Thoracic aorta (tissue), 2 donors: ENCODE measurements at places on chromosomes 2 and 18.

- no peak overlapping the region for H3K4me3 ChIP-seq
- H3K27ac ChIP-seq: no peak overlapping the region
- no peaks in the 10 kb centered on the region for H3K4me1 ChIP-seq
- no peak for DNase-seq
- H3K27me3 ChIP-seq: no peaks in the 10 kb centered on the region
- H3K36me3 ChIP-seq: no peaks in the 10 kb centered on the region
These were observed 58.1 kb downstream of the PAX3 start for GRCh38 chr2:222240676-222241049.

- no peaks in the 10 kb centered on the region for H3K4me1 ChIP-seq
- H3K4me3 ChIP-seq: no peak overlapping the region
- no peak overlapping the region for H3K27ac ChIP-seq
- DNase-seq: no peak
- no peaks in the 10 kb centered on the region for H3K27me3 ChIP-seq
These were observed 173.9 kb upstream of the ARL4C start for GRCh38 chr2:234670806-234671205.

- no peaks in the 10 kb centered on the region for H3K27me3 ChIP-seq
- no peaks in the 10 kb centered on the region for H3K36me3 ChIP-seq
- H3K4me3 ChIP-seq: no peak overlapping the region
- no peak for DNase-seq
- no peak overlapping the region for H3K27ac ChIP-seq
These were observed 6.7 kb downstream of the SETBP1 start for GRCh38 chr18:44687421-44687820.

DNA sequence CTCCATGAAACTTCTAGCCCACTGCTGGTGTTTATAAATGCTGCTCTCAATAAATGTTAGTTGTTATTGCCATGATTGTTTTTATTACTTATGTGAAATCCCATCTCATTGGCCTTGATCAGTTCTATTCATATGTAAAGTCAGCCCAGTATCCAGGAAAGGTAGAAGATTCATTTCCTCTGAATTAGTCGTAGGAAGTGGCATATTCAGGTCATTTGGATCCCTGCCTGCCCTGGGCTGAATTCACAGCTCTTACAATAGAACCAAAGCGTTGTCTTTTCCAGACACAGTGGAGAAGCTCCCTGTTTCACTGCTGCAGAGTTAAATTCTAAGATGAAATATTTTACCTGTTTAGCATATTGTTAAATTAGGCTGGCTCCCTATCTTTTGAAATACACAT is 70.3 kb downstream of the MAIP1 start:
- H3K4me1 ChIP-seq: no peaks in the 10 kb centered on the region
- no peak overlapping the region for H3K27ac ChIP-seq
- no peak for DNase-seq

DNA sequence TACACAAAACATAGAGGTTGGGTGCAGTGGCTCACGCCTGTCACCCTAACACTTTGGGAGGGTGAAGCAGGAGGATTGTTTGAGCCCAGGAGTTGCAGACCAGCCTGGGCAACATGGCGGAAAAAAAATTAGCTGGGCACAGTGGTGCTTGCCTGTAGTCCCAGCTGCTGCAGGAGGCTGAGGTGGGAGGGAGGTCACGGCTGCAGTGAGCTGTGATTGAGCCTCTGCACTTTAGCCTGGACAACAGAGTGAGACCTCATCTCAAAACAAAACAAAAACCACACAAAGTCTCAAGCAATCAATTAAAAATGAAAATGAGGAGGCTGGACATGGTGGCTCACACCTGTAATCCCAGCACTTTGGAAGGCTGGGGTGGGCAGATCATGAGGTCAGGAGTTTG is 4.9 kb downstream of the NOP58 start:
- no peak for DNase-seq
- no peak overlapping the region for H3K4me3 ChIP-seq
- no peaks in the 10 kb centered on the region for H3K27me3 ChIP-seq
- peaks cover 2% of the 10 kb centered on the region for H3K36me3 ChIP-seq

GRCh38 chr2:169910109-169910799 is 83.0 kb downstream of the UBR3 start:
- H3K27ac ChIP-seq: no peak overlapping the region
- peaks cover under 1% of the 10 kb centered on the region for H3K36me3 ChIP-seq
- H3K4me1 ChIP-seq: no peaks in the 10 kb centered on the region
- DNase-seq: no peak

DNA sequence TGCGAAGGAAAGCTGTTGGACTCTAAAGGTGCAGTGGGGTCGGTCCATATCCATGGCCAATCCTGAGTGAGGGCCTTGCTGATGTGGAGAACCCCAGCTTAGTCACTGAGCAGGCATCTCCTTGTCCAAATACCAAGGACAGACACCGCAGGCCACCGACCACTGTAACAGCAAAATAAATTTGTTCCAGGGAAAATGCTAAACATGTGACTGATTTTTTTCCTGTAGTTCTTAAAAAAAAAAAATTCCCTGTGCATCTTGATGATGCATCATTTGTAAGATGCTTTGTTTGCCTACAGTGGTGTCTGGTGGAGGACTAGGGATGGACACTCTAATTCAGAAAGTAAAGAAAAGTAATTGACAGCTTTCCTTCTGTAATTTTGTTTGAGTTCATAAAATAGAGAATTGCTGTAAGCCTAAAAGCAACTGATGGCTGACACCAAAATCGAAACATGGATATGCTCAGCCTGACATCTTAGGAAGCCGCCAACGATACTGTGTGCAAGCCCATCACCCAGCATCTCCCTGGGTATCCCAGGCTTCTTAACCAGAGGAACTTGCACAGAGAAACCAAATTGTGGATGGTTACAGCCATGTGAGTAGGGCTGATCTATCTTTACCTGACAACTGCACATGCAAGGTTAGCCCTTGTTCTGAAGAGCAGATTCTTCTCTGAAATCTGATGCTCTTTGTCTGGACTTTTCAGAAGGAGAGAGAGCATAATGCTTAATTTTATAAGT is 188.6 kb downstream of the ARL4C start:
- no peaks in the 10 kb centered on the region for H3K36me3 ChIP-seq
- H3K27me3 ChIP-seq: no peaks in the 10 kb centered on the region
- H3K27ac ChIP-seq: no peak overlapping the region
- DNase-seq: no peak
